ENCODE measurements at places on chromosomes 11 and 22.
A peak's percentile ranks its signal among the peaks of the same experiment; 100 is the strongest.

- DNase-seq = no peak
These were observed 649 bp upstream of the NR1H3 start for GRCh38 chr11:47257177-47257516.

DNA sequence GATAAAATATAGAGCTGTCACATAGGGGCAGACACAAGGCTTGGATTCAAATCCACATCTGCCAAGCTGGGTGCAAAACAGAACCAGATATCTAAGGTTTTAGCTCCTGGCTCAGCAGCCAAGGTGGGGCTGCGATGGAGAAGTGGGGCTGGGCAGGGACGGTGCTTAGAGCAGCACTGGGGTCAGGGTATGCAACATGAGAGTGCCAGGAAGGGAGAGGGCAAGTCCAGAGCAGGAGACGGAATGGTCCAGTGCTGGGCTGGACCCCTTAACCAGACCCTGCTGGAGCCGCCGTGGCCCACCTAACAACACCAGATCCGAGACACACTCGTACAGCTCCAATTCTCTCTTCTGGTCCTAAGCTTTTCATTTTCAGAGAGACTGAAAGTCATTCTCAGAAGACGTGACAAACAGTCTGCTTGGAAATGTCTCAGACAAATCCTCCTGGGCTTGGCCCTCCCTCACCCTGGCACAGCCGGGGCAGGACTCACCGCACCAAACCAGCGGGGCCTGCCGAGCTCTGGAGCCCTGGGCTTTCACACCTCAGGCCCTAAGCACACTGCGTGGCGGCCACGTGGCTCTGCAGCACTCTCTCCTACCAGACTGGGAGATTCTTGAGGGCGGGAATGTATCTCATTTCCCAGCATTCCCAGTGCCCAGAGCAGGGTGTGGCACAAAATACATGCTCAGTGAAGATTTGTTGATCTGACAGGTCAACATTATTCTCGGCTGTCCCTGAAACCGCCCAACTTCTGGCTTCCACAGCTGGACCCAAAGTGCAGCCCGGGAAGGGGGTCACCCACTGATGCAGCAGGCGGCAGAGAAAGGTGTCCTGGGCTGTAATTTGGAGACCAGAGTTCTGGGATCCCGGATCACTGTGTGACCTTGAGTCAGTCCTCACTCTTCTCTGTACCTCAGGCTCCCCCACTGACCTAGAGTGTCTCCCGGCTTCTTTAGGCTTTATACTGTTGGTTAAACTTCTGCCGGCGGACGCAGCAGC, 11.6 kb downstream of the LRRC32 start:
- DNase-seq = no peak

DNA sequence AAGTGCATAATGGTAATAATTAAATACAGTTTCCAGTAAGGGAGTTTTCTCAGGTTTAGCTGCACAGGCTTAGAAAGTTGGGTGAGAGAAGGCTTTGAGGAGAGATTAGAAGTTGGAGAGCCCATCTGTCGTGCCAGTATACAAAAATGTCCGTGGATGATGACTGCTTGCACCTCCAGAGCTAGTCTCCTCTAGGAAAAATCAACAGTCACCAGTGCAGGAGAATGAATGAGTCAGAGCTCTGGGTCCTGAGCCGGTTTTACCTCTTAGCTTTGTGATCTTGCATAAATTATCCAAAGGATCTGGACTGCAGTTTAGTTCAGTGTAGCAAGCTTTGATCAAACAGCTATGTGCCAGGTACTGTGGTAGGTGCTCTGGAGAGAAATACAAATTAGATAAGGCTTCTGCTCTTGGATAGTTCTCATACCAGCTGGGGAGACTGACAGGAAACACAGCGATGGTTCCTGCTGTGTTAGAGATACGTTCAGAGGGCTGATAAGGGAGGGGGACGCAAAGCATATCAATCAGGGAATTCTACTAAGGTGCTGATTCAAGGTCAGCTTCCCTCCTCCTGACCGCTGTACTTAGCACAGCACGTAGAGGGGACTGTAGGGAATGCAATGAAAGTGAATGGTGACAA, 125.9 kb downstream of the TEAD1 start:
- peak; percentile 81 for DNase-seq

DNA sequence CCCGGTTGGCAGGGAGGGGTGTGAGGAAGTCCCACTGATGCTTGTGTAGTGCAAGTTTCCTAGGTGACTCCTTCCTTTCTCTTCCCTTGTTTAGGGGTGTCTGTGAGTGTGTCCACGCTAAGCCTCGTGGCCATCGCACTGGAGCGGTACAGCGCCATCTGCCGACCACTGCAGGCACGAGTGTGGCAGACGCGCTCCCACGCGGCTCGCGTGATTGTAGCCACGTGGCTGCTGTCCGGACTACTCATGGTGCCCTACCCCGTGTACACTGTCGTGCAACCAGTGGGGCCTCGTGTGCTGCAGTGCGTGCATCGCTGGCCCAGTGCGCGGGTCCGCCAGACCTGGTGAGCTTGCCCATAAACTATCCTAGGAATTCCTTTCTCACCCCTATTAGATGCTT, 10.4 kb downstream of the CCKBR start:
- DNase-seq = no peak

DNA sequence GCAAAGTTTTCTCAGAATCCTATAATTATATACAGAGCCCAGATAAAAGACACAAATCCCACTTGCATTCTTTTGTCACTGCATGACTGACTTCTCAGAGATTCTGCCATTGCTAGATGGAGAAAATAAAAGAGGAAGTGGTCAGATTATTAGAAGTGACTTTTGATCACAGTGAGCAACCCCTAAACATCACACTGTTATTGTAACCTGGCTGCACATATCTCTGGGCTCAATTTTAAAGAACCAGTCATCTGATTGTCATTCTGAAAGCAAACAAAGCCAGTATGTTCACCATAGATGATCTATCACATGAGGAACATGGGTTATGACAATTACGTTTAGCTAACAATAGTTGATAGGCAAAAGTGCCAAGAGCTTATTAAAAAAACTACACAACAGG, 47.8 kb downstream of the COPB1 start:
- DNase-seq = peak; percentile 25

- DNase-seq = no peak
These were observed 452.7 kb upstream of the CCDC179 start for GRCh38 chr11:23313001-23313400.

- DNase-seq = no peak
These were observed 8.9 kb upstream of the OPCML start for GRCh38 chr11:133541021-133541719.

- DNase-seq = peak; percentile 38
These were observed 704.0 kb downstream of the KCNA4 start for GRCh38 chr11:29312812-29313211.

GRCh38 chr22:41681616-41682015, 7.1 kb downstream of the SNU13 start:
- no peak for DNase-seq

DNA sequence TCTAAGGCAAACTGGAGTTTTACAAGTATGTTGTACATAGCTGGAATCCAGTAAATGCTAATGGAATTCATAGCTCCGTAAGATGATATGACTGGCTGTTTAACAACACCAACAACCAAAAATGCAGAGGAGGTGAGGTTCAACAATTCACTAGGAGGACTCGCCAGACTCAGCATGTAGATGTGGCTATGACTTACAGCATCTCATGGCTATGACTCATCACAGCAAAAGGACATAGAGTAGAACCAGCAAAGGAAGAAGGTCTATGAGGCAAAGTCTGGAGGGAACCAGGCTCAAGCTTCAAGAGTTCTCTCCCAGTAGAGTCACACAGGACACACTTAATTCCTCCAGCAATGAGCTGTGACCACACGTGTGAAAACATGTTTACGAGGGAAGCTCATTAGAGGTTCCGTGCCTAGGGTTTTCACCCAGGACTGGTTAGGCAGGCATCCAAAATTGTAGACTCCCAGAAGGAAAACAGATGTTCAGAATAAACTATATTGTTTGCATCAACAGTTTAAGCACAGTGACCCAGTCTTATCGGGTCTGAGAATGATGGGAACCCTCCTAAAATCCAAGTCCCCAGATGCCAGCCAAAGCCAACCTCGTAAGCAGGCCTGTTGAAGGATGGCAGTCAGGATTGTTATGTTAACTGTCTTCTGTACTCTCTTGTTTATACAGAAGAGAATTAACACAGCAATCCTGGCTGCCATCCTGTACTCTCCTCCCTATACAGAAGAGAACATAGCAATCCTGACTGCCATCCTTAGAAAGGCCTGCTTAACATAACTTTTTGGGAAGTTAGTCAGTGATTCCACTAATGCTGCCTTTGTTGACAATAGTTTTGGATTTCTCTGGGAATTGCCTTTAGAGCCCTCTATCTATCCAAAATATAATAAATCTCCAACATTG, 116.6 kb downstream of the LARGE1 start:
- DNase-seq = peak; percentile 69

GRCh38 chr11:11977206-11977938, 31.1 kb downstream of the DKK3 start:
- DNase-seq = peak; percentile 91

DNA sequence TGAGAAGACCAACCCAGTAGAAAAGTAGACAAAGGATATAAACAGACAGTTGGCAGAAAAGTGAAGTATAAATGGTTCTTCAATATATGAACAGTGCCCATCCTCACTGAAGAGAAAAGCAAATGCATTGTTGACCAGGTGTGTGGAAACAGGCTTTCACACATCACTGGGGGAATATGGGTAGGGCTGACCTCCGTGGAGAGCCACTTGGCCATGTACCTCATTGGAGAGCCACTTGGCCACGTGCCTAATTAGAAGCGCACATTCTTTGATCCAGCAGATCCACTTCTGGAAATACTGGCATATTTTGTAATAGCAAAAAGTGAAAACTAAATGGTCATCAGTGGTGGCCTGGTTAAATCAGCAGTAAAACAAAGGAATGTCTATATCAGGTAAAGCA, 43.2 kb downstream of the PPP6R3 start:
- no peak for DNase-seq

DNA sequence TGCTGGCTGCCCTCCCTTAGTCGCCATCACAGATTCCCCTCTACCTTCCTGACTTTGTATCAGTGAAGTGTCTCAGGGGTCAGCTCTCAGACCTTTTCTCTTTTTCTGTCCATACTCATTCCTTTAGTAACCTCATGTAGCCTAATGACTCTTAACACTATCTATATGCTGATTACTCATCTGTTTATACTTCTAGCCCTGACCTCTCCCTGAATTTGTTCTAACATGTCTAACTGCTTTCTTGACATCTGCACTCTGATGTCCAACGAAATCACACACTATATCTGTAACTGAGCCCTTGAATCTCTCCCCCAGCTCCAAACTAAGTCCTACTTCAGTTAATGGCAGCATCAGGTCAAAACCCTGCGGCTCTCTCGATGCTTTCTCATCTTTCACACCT, 135.8 kb upstream of the TIMP3 start:
- no peak for DNase-seq

GRCh38 chr11:67373648-67374570, 511 bp upstream of the CLCF1 start:
- peak; percentile 98 for DNase-seq

DNA sequence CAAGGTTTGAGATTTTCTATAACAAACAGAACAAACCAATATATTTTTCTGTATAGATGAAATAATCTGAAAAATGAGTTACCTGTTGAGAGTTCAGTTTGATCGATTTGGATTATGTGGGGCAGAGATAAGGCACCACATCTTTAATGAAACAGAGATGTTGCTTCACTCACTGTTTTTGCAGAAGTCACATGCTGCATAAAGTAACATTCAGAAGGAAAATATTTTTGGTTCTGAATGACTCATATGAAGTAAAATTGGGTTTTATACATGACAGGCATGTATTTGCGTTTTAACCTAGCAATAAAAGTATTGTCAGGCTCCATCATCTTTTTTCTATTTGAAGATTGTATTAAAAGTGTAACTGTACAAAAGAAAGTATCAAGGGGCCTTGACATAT, 77.8 kb downstream of the BBOX1 start:
- peak; percentile 3 for DNase-seq

Measured in HFFc6 (cell line).